Stimulated activated CD4-positive, alpha-beta T cell treated with anti-CD3 and anti-CD28 coated beads, TNF-alpha, amount 100 ng/mL, for 48 hours (primary cell): ENCODE measurements at places on chromosomes 1 and 21.

- DNase-seq: no peak
Measured at GRCh38 chr1:179296356-179297104, 2.9 kb downstream of the SOAT1 start.

DNA sequence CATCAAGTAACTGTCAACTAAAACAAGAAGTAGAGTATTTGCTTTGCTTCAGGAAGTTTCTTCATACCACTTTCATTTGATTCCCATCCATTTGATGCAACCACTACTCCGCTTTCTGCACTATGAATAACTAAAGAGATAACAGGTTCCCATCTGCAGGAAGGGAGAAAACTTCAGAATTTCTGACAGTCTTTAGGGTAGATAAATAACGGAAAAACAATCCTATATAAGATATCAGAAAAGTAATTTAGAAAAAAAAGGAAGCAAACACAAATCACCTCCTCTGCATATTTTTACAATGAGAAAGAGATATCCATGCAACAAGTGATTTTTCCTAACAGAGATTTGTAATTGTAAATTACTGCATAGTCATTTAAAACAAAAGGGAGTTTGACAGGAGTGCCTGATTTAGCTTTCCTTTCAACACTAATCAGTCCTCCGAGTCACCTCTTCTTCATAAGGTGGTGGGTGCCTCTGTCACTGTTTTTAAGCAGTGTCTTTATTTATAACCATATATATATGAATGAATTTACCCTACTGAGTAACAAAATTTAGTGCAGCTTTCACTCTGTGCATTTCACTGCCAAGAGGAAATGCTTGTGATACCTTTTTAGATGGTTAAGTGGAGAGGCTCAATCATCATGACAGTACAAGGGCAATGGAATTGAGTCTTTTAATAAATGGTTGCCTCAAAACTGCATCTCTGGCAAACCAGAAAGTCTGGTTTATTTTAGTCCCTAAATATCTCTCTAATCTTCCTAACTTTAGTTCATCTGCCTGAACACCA, 1920.4 kb downstream of the MRPL39 start:
- no peak for DNase-seq

DNA sequence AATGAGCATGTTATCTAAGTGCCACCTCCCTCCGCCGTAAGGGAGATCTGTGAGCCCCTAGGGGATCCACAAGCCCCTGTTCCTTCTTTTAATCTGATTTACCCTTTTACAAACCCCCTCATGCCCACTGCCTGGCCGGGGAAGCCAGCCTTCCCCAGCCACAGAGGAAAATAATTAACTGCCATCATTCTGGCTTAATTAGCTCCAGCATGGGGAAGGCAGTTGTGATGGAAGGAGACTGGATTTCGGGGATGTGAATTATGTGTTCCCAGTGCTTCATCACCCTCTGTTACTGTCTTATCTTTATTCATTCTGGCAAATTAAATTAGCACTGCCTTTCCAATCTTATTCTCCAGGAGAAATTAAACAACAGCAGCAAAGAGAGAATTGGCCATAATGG, 135.8 kb downstream of the PTPRU start:
- no peak for DNase-seq

GRCh38 chr1:214414691-214415090, 133.7 kb downstream of the SMYD2 start:
- DNase-seq: no peak

DNA sequence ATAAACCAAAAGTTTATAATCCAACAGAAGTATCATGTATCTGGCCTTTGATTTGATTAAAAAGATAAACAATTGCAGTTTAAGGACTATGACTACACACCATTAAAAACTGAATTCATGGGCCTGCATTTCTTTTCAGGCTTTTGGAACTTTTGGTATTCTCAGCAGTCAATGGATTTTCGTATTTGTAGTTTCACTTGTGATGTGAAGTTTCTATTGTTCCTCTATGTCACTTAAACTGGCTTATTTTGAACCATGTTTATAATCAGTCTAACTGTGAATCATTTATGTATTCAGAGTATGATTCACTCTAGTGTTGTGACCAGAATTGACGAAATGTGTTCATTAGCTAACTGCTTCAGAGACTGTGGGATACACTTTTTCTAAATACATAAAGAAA, 132.9 kb downstream of the COQ8A start:
- no peak for DNase-seq

DNA sequence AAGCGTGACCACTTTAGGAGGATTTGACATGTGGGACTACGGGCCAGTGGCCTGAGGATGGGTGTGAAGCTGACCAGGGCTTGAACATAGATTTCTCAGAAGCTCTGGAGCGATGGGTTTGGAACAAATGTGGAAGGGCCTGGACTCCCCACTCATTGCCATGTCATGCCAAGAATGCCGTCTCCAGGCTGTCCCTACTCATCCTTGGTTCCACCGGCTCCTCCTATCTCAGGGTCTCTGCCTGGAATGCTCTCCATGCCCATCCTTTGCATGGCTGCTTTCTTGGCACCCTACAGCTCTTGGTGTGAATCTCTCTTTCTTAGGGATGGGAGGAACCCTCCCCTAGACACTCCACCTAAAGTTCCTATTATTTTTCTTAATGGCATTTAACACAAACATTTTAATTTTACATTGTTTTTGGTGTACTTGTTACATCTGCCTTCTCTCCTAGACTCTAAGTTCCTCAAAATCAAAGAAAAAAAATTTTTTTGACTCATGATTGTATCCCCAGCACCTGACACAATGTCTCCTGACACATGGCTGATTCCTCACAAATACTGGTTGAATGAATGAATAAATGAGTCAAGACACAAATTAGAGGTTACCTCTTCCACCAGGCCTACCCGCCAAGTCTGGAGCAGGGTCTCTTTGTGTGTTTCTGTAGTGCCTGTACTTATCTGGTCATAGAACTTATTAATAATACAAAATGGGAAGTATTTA, 114.5 kb downstream of the OMA1 start:
- DNase-seq: no peak

DNA sequence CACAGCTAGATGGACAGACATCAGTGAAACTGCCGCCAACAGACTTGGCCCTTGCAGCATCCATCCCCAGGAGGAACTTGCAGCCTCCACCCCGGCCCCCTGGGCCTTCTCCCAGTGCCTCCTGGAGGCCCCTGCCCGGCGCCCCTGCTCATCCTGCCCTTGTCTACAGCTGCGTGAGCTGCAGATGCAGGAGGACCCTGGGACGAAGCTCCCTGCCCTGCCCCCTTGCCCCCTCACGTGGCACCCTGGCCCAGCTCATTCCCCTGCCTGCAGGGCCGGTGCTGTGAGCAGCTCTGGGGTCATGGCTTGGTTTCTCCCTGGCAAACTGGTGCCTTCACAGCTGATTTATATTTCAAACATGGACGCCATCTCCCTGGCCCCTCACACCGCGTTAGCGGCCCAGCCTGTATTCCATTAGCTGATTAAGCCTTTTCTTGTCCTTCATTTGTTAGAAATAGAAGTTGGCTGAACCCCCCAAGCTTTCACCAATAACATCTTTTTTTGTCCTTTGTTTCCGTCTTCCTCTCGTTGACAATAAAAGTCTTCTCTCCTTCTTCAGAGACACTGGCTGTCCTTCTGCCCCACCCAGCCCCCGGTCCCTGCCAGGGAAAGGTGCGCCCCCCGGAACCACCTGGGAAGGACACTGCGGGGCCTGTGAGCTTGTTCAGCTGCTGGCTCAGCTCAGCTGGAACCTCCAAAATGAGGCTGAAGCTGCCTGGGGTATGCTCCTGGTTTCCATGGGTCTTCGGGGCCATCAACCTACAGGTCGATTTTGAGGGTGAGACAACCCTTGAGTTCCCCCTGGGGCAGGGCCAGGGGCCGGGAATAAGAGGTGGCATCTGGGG, 34.0 kb upstream of the SLC19A1 start:
- no peak for DNase-seq

DNA sequence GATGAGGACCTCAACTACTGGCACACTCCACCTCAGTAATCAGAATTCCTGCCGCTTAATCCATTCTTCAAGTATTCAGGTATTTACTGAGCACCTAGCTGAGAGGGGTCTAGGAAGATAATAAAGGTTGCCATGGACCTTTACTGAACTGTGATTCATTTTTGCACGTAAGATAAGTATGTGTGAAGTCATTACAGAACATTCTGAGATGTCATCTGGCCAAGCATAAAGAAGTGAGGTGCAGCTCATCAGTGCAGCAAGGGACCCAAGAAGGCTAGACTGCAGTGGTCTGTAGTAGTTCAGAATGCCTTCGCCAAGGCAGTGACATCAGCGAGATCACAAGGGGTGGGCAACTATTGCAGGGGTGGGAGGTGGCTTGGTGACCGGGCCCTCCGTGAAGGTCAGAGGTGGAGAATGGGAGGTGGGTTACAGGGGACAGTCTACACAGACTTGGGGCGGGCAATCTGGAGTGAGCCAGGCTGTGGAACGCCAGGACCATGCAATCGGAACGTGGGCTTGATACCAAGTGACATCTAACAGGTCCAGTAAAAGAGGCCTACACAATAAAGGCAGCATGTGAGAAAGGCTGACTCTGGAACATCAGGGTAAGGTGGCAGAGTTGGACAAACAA, 107.4 kb downstream of the SLC45A1 start:
- no peak for DNase-seq

DNA sequence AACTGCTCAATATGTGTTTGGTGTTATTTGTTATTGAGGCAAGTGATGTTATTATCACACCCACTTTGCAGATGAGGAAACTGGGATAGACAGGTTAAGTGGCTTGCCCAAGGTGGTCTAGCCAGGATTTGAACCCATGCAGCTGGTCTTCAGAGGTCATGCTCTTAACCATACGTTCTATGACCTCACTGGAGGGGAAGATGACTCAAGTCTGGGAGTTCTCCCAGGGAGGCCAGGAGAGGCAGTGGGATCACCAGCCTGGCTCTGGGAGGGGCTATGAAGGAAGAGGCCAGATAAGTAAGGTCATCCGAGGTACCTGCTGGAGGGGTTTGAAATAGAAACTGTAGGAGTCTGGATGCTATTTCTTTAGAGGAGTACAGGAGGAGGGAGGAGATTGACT, 95.3 kb downstream of the NAV1 start:
- DNase-seq: no peak

DNA sequence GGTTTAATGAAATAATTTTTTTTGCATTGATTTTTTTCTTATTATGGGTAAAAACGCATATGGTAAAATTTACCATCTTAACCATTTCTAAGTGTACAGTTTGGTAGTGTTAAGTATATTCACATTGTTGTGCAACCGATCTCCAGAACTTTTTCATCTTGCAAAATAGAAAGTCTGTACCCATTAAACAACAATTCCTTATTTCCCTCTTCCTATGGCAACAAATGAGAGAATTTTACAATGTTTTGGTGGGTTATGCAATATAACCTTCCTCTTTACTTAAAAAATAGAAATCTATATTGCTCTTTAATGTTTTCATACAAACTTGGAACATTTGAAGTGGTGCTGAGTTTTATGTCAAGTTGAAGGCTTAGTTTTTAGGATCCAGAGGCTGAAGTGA, 26.6 kb downstream of the MAP3K7CL start:
- no peak for DNase-seq

GRCh38 chr1:13661539-13661938, 38.4 kb upstream of the PRDM2 start:
- DNase-seq: no peak

DNA sequence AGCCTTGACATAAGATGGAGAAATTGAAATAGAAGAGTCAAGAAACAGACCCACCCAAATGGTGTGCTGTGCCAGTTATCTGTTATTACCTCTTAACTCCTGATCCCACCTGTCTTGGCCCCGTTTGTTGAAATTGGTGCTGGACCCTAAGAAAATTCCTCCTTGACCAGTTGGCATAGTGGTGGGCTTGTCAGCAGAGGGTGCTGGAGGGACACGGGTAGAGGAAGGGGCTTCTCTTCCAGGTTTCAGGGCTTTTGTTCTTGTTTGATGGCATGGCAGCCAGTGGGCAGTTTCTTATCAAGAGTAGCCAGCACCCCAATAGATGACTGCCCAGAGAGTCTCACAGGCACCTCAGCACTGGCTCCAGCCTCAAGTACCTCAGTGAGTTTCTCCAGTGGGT, 51.6 kb downstream of the PCBP3 start:
- no peak for DNase-seq

DNA sequence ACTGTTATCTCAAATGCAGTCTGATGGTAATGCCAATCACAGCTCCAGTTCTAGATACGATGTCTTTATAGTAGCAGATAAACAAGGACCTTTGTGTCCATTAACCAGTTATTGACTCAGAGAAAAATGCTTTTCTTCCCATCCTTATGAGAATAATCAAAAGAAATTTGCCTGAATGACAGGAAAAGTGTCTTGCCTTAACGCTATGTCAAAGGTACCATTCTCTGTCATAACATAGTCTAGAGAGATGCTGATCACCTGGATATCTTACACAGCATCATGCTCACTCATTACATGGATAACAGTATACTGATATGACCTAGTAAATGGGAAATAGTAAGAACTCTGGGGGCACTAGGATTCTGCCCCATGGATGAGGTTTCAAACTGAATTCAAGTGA, 151.7 kb upstream of the NEGR1 start:
- no peak for DNase-seq

DNA sequence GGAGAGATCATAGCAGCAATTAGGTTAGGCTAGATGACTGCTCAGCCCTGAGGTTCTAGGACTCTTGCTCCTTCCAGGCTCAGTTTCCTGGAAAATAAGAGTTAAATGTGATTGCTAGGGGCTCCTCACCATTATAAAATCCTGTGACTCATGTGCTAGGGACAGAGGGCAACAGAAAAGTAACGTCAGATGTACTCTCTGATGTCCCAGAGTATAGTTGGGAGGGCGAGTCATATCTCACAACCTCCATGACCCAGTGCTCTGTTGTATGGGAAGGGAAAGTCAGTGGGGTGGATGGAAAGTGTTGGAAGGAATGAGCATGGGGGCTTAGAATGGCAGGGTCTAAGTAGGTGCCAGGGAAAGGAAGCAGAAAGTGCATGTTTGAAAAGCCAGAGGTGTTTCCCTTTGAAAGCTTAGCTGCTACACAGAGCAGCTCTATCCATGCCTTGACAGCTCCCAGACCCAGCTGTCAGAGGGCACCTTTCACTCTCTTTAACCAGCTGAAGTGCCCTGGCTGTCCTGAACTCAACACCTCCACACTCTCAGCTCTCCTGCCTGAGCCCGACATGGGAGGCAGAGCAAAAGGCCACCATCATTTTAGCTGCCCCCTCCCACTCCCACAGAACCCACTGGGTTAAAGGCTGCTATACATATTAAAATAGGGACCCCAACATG, 11.6 kb downstream of the GJA5 start:
- DNase-seq: no peak

DNA sequence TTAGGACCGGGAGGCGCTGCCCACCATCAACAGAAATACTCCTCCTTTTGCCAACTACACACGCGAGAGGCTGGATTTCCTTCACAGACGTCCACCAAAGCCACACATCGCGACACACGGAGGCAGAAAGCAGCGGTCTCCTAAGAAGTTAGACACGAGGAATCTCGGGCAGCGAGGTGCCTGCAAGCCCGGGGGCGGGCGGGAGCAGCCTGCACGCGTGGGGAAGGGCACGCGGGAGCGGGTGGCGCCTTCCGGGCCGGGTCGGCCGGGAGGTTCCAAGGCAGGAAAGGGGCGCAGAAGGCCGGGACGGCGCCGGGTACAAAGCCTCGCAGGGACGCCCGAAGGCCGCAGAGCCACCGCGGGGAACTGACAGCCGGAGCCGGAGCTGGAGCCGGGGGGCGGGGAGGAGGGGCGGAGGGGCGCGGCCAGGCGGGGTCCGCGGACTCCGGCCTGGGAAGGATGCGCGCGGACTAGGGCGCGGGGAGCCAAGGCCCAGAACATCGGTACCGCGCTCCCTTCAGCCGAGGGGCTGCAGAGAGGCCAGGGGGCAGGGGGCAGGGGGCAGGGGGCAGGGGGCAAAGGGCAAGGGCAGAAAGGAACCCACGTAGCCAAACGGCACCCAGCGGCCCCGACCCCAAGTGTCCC, 722 bp downstream of the NPHP4 start:
- DNase-seq: peak; percentile 20

GRCh38 chr1:157384258-157384657, 168.1 kb downstream of the FCRL5 start:
- no peak for DNase-seq
